Foreskin fibroblast (primary cell): ENCODE measurements at places on chromosomes 12 and 14.

GRCh38 chr14:50839691-50840090 is 8.7 kb upstream of the NIN start:
- no peak for DNase-seq

DNA sequence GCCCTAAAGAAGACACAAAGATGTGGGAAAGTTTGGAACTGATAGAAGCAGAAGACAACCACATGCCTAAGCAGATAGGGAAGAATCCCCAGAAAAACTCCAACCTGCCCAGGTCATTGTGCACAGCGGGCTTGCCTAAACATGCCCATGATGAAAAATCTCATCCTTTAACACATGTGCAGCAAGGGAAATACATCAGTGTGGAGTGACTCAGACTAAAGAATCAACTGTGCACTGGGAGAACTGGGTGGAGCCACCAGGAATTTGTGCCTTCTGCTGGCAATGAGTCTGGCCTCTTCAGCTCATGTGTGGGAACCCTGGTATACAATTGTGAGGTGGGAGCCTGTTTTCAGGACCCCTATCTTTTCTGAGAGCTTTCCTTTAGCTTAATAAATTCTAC is 398.5 kb downstream of the FSCB start:
- DNase-seq, result peak; percentile 0

DNA sequence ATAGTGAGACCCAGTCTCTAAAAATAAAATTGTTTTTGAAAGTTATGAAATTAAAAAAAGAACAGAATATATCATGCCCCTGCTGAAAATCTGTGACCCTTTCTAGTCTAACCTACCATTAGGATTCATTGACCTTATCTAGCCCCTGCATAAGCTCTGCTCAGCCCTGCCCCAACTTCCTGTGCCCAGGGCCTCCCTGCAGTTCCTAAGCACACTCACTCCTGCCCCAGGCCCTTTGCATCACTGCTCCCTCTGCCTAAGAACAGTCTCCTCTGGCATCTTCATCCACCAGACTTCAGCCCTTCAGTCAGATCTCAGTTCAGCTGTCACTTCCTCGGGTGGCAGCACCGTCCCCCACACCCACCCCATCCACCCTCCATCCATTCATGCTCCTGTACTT is 55.4 kb downstream of the SCARB1 start:
- DNase-seq, result no peak

DNA sequence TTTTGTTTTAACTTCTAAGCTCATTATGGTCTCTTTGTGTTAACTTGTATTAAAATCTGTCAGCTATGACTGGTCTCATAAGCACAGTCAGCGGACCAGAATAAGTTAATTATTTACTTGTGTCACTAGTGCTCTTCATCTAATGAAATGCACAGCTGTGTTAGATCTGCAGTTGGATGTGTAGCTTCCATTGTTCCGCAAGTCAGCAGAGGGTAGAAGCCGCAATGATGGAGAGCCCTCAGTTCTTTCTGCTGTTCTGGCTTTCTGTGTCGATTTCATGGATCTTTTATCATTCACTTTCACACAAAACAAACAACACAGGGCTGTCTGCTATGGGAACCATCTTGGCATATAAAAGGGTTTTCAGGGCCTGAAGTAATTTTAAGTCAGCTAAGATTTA is 89.3 kb upstream of the RFX4 start:
- no peak for DNase-seq

- DNase-seq, result no peak
Measured at GRCh38 chr12:126944684-126945083, 1322.3 kb upstream of the TMEM132C start.
